ENCODE measurements at places on chromosomes 12 and 14. TPM values are rescaled to one million over a fixed set of nuclear protein-coding genes. Genes with fewer than 3 reads are reported as not detected.

CSRP2 gene
- 20.2 TPM for total RNA-seq

NFATC4 gene
- total RNA-seq: 0.53 TPM

B4GALNT1 gene
- total RNA-seq: 11.2 TPM

LAG3 gene
- 0.13 TPM for total RNA-seq

DNA sequence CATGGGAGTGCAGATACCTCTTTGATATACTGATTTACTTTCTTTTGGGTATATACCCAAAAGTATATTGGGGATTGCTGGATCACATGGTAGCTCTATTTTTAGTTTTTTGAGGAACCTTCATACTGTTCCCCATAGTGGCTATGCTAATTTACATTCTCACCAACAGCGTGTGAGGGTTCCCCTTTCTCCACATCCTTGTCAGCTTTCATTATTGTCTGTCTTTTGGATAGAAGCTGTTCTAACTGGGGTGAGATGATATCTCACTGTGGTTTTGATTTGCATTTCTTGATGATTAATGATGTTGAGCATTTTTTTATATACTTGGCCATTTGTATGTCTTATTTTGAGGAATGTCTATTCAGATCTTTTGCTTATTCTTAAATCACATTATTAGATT lies 44.1 kb upstream of the JDP2 start:
- DNase-seq: no peak

- no peak for DNase-seq
Observed at GRCh38 chr12:57692500-57692899, 1.4 kb upstream of the OS9 start.

- DNase-seq: no peak
Observed at GRCh38 chr14:76373456-76373855, 2.5 kb upstream of the ESRRB start.

DNA sequence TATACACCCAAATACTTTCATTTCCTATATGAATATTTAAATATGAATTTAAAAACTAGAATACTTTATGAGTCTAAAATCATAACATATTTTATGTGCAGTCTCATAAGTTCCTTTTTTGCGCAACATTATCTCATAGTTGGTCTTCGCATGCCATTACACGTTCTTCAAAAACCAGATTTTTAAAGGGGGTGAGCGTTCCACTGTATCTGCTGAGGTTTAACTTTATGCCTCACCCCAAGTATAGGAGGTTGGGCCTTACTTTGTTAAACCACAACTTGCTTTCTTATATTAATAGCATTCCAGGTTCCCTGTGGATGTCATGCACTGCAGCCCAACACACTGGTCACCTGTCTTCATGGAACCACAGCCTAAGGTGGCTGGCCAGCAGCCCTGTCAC lies 118.6 kb downstream of the APAF1 start:
- no peak for DNase-seq
